Suprapubic skin (tissue), 4 donors: ENCODE measurements at places on chromosomes 3 and 15. TPM values are rescaled to one million over a fixed set of nuclear protein-coding genes. Genes with fewer than 3 reads are reported as not detected.

- DNase-seq: no peak
These were observed 898 bp downstream of the SMAD3 start for GRCh38 chr15:67066041-67066958.

DNA sequence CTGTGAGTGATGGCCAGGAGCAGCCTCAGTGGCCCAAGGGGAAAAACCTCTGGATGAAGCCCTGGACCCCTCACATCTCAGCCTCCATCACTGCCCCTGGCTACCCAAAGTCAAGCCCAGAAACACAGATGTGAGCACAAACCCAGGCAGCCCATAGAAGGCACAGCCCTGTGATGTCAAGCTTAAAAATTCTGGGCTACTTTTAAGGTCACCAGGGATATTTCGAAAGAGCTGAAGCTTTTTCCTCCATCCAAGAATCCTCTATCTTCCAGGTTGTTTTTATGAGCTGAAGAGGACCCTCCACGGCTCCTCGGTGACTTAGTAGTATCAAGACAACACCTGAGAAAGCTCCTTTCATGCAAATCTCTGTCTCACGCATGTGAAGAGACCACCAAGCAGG is 11.5 kb downstream of the LIPC start:
- no peak for DNase-seq

DNA sequence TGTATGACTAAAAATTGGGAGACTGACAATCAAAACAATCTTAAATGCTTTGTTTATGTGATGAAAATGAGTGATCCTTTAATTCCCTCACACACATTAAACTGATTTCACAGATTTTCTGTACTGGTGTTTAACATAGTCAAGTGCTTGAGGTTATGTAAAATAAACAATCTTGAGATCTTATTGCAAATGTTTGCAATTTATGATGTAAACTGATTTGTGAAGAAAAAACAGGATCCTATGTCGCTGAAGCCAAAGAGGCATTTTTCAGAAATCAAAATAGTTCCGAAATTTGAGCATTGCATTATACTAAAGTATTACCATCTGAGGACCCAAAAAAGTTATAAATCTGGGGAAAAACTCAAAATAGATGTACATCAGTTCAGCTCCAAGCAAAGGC is 12.7 kb downstream of the SHOX2 start:
- no peak for DNase-seq

DNA sequence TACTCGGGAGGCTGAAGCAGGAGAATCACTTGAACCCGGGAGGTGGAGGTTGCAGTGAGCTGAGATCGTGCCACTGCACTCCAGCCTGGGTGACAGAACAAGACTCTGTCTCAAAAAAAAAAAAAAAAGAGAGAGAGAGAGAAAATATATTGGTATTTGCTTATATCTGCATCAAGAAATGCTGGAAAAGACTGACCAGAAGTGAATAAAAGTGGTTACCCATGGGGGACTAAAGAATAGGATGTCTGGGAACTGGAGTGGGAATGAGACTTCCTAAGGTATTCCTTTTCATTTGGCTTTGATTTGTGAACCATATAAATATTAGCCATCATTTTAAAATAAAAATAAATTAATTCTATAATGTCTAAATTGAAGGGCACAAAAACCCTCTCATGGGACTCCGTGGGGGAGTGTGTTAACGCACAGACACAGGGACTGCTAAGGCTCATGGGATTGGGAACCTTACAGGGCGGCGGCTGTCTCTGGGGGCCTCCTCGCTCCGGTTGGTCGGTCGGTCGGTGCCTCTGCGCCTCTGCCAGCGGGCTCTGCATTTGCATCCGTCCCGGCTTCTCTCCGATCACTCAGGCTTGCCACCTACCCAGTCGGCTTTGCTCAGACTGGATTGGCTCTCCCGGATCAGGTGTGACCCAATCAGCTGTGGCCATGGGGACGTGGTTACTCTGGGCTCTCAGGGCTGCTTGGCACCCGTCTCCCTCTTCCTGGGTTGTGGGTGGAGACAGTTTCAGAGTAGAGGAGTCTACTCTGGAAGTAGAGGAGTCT is 12.7 kb upstream of the TSPAN3 start:
- DNase-seq: peak; percentile 85

DNA sequence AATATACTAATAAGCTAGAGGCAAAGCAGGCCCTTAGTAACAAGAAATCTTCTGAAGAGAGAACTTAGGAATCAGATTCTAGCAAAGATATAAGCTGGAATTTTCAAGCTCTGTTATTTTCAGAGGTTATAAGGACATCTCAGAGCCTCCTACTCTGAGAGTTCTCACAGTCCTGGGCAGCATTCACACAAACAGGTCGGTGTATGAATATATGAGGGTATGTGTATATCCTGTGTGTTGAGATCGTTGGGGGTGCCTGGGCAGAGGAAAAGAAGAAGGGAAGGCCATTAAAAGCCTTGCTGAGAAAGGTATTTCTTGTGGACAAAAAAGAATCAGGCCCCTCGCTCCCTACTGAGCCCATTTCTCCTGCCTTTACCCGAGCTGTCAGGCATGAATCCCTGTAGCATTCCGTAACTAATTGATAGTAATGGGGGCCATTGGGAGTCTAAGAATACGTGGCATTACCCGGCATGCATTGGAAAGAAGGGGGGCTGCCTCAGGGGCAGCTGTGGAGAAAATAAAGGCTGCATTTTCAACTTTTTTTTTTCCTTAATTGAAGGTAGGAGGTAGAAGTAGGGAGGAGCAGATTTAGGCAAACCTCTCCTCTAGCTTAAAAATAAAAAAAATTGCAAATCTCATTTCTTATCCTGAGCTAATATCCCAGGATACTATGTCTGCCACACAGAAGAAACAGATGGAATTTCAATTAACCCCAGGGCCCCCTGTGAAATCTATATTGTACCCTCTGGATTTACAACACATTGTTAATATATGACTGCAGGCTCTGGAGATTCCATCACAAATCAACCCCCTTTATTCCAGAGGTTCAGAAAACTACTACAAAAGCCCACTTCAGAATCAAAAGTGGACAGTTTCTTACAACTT is 103.8 kb downstream of the GTPBP8 start:
- no peak for DNase-seq

DNA sequence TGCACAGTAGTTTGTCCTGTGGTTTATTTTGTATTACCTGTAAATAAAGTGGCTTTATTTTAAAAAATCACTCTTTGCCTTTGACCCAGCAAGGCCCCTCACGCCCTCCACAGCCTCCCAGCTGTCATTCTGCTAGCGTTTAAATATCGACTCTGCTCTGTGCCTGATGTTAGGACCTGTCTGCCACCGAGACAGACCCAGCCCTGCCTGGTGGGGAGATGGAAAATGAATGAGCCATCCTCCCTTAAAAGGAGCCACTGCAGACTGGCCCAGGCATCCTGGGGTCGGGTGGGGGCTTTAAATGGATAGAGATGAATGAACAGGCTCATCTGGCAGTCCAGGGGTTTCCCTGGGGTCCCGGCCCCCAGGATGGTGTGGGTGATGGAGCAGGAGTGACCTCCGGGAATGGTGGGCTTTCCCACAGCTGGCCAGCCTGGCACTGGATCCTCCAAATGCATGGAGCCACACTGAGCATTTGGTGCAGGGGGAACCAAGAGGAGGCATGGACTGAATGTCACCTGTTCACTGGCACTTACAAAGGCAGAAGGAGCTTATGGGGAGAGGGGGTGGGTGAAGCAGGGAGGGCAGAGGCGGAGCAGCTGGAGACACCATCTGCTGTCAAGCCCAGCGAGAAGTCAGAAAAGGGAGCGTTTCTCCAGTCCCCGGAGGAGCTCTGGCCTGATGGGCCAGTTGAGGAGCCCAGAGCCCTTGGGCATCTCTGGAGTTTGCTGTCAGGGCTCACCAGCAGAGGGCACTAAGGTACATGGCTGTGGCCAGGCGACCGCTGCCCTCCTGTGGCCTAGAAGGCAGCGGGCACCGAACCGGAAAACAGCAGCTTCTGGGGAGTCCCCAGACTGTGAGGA is 11.9 kb downstream of the GRM2 start:
- no peak for DNase-seq

- no peak for DNase-seq
These were observed 23.2 kb downstream of the ILDR1 start for GRCh38 chr3:121998611-121999473.

- no peak for DNase-seq
These were observed 450.7 kb upstream of the SEMA6D start for GRCh38 chr15:47266566-47266965.

DNA sequence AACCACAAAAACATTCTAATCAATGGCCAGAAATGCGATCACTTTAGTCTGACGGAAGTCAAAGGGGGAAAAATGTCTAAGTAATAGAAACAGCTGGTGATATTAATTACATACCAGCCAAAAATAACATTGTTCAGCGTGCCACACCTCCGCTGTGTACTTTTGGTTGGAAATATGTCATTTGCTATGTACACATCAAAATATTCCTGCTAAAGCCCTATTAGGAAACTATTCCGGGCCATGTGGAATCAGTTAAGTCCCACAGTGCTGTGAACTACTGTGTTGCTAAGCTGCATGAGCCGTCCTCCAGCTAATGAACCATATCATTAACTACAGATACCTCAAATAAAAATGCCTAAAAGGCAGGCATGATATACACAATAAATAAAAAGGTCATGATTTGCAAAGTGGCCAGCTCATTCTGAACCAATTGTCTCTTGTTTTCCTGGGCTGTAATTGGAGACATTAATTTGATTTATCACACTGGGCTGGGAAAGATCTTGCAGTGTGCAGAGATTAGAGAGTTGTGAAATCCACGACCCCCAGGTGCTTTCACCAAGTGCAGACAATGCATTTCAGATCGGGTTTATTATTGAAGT is 200.5 kb upstream of the LRTM1 start:
- no peak for DNase-seq

PLAAT1 gene
- 0.81 TPM for total RNA-seq

AHSG gene
- total RNA-seq: not detected

C3orf20 gene
- total RNA-seq: not detected

A4GNT gene
- not detected for total RNA-seq
